ENCODE measurements at places on chromosomes 11 and 22.

DNA sequence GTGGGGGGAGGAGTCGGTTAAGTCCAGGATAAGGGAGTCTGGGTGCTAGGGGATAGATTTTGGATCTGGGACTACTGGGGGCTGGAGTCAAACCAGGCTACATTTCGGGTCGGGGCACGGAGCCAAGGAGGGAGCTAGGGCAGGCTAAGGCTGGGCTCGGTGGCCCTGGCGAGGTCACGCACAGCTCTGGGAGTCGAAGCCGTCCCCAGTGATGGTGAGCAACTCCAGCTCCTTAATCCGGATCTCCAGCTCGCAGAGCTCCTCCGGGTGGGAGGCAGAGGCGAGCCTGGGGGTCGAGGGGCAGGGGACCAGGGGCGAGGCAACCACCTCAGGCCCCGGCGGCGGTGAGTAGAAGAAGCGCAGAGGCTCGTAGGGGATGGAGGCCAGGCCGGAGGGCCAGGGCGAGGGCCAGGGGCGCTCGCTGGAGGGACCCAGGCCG lies 544 bp downstream of the C11orf91 start:
- no peak for DNase-seq

- no peak for DNase-seq
Observed at GRCh38 chr11:11189506-11189905, 163.5 kb downstream of the CSNK2A3 start.

DNA sequence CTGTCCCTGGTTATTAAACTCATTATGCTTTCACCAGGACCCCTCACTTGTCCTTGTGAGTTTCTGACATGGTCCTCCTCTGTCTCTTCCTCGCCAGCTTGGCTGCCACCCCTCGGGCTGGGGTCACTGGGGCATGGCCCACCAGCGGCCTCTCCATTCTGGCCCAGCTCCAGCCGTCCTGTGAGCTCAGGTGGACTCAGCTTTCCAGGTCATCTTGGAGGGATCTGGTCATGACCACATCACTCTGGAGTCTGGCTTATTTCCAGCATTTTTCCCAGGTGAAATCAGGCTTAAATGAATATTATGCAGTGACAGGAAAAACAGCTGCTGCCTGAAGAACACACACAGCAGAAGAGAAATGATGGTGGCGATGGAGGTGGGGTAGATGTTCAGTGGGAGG lies 224.5 kb downstream of the ADAMTS15 start:
- no peak for DNase-seq

- DNase-seq, result no peak
Observed at GRCh38 chr11:76161261-76161961, 44.9 kb downstream of the WNT11 start.

- no peak for DNase-seq
Observed at GRCh38 chr11:75656044-75656727, 12.7 kb downstream of the MAP6 start.

All from hematopoietic multipotent progenitor cell treated with erythropoietin and hydrocortisone succinate and interleukin-3 and kit ligand, for 15 days (in vitro differentiated cells).